CD8-positive, alpha-beta T cell (primary cell): ENCODE measurements at places on chromosomes 1 and 21.

- DNase-seq = no peak
Observed at GRCh38 chr1:91742848-91743292, 143.1 kb downstream of the TGFBR3 start.

DNA sequence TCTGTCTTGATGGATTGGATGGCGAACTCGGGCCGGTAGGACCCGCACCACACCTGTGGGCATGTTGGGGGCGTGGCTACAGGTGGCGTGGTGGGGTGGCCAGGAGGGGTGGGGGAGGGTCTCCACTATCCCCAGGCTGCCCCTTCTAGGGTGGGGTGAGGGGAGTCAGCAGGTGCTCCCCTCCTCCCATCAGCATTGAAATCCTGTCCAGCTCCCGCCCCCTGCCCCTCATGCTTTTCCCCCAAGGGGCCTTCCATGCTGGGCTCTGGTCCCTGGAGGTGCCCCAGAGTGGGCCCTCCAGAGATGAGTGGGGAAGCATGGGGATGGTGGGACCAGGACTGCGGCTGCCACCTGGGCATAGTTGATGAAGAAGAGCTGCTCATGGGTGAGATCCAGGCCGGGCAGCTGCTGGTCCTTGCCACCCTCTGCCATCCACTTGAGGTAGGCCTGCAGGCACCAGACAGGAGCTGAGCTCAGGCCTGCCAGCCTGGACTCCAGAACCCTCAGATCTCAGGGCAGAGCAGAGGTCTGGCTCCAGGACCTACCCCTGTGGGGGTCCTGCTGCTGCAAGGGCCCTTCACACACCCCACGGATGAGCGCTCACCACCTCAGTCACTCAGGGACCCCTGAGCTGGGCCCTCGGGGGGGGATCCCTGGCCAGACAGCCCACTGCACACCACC is 5.1 kb downstream of the PRXL2B start:
- DNase-seq = no peak

GRCh38 chr21:15023776-15024175 is 41.0 kb downstream of the NRIP1 start:
- DNase-seq = no peak

- DNase-seq = no peak
Observed at GRCh38 chr1:156727926-156728598, at the start of gene METTL25B. TSS of gene METTL25B (plus strand) at chr1:156728469. CDS start at chr1:156729105, 636 bp downstream.

- no peak for DNase-seq
Observed at GRCh38 chr1:80113168-80114038, 1106.9 kb upstream of the ADGRL4 start.

DNA sequence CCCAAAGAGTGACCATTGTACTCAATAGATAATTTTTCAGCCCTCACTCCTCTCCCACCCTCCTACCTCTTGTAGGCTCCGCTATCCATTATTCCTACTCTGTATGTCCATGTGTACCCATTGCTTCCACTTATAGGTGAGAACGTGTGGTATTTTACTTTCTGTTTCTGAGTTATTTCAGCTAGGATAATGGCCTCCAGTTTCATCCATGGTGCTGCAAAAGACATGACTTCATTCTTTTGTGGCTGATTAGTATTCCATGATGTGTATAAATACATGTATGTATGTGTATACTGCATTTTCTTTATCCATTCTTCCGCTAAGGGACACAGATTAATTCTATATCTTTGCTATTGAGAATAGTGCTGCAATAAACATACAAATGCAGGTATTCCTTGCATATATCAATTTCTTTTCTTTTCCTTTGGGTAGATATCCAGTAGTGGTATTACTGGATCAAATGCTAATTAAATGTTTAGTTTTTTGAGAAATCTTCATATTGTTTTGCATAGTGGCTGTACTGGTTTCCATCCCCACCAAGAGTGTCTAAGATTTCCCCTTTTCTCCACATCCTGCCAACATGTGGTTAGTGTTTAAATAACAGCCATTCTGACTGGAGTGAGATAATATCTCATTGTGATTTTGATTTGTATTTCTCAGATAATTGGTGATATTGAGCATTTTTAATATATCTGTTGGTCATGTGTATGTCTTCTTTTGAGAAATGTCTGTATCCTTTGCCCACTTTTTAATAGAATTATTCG is 4.9 kb downstream of the LY9 start:
- DNase-seq = peak; percentile 55

GRCh38 chr21:28826569-28826968 is 166.1 kb downstream of the LTN1 start:
- DNase-seq = no peak
